Fibroblast of skin of abdomen (primary cell): ENCODE measurements at places on chromosomes 1 and 21.

DNA sequence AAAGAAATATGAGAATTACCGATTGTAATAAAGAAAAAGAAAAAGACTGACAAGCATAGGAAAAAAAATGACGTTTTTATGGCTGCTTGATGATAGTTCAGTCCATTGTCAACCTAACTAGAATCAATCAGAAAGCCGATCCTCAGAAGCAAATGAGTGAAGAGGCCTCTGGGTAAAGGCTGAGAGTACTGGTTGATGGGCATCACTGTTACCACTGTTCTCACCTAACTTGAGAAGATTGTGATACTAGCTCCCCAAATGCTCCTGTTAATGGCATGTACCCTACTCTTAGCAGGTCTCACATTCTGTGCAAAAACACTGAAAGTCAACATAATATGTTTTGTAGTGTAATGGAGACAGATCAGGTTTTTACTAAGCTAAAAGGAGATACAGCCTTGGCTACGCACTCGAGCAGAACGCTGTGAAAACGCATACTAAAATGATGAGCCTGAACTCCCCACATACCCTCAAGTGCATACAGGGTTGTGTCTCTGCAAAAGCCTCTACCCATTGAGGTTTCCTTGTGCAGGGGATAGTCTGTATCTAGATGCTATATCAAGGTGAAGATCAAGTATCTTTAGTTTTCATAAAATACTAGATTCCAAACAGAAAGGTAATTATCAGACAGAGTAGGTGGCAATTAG is 554.6 kb downstream of the SMYD3 start:
- no peak for DNase-seq

GRCh38 chr1:203158960-203159665 is 16.5 kb downstream of the MYBPH start:
- no peak for DNase-seq

GRCh38 chr1:8047686-8048445 is 21.8 kb upstream of the ERRFI1 start:
- DNase-seq: peak; percentile 94

DNA sequence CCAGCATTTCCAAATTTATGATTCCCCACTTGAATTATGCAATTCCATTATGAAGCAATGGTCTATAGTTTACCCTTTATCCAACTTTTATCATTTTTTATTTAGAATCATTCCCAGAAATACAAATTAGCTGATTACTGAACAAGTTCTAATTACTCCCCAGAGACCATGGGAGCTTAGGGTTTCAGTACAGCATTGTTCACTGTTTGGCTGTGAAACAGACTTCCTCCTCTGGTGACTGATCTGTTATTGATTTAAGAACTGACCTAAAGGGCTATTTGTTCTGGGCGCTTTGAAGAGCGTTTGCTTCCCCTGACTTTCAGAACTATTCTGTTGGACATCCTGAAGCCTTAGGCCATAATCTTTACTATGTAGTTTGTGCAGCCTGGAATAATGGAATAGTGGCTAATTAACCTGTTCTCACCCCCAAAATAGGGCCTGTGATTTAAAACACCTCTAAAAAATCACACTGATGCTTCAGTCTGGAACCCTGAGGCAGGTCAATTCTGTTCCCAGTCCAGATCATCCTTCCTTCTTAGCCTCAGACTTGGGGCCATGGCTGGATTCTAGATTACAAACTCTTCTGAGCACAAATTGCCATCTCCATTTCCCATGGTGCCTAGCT is 58.7 kb downstream of the ALG14 start:
- DNase-seq: peak; percentile 56

DNA sequence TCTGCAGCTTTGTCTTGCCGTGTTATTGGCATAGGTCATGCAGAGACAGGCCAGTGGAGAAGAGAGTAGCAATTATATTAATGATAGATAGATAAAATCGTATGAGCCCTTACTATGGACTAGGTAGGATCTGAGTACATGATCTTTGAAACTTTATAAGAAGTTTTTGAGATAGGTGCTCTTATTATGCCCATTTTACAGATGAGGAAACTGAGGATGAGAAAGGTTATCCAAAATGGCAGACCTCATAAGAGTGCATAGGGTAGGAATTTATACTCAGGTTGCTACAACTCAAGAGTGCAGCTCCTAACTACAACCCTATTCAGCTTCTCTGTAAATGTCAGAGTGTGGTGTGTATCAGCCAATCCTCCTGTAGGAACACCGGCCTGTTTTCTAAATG is 89.6 kb downstream of the SLC35F3 start:
- DNase-seq: no peak

DNA sequence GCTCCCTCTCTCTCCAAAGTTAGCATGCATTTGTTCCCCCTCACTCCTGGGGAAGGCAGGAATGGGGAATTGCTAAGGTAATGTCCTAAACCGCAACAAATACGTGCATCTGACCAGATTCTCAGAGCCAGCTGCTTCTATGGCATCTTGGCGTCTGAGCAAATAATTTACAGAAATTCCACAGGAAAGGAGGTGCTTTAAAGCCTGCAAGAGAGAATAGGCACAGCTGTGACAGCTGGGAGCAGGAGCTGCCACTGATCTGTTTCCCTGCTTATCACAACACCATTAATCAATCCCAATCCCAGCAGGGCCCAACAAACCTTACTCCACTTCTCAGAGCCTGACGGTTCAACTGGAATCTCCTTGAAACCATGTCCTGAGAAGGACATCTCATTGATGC is 83.5 kb upstream of the ZNF281 start:
- DNase-seq: peak; percentile 46

DNA sequence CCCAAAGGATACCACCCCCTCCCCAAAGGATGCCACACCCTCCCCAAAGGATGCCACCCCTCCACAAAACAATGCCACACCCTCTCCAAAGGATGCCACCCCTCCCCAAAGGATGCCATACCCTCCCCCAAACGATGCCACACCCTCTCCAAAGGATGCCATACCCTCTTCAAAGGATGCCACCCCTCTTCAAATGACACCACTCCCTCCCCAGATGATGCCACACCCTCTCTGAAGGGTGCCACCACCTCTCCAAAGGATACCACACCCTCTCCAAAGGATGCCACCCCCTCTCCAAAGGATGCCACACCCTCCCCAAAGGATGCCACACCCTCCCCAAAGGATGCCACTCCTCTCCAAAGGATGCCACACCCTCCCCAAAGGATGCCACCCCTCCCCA is 21.6 kb upstream of the TRIM17 start:
- no peak for DNase-seq

DNA sequence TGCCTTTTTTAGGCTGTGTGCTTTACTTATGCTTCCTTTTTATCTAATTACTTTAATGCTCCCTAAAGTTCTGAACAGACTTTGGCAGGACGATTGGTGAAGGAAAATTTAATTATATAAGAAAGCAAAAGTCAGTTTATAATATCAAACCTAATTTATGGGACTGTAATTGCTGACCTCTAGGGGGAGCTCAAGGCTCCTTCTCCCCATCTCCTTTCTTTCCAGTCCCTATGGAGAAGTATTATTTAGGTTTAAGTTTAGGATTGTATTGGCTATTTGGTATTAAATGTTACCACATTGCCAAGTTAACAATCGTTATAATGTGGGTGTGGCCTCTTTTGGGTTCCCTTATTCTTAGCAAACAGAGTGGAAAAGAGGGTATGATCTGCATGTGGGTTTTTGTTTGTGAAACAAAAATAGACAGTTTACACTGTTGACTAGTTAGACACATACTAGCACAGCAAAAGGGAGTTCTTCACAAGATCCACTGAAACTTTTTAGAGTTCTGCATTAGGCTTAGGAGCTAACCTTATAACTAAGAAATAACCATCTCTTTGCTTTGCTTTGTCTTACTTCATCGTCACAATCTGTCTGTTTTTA is 48.2 kb upstream of the TNFSF4 start:
- peak; percentile 50 for DNase-seq

GRCh38 chr1:232620356-232620969 is 9.5 kb downstream of the SIPA1L2 start:
- peak; percentile 67 for DNase-seq

- no peak for DNase-seq
These were observed 43.7 kb upstream of the PIGC start for GRCh38 chr1:172487550-172487949.

DNA sequence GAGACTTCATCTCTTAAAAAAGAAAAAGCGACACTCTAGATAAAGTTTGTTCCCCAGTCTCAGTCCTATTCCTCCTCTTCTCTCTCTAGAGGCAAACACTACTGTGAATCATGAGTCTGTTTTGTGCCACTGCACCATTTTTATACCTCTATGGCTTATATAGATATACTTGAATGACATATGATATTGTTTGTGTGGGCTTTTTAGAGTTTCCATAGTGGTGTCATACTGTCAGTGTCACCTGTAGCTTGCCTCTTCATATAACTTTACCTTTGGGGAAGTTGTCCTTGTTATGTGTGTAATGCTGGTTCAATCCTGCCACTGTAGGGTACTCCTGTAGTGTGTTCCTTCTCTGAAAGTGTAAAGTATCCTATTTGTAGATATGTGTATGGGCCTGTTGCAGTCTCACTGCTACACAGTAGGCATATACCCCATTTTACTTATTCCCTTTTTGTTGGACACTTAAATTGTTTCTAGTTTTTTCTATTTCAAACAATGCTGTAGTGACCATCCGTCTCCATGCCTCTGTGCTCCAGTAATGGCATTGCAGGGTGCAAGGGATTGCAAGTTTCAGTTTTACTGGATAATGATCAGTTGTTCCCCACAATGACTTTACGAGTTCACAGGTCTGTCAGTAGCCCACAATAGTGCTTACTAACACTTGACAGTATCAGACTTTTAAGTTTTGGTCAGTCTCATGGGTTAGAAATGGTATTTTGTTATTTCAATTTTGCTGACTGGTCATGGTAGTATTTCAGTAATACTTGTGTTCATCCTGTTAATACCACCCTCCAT is 2.7 kb downstream of the PRMT2 start:
- no peak for DNase-seq
